ENCODE measurements at places on chromosomes 7 and 10.
A peak's percentile ranks its signal among the peaks of the same experiment; 100 is the strongest.

GRCh38 chr10:59865101-59865500 is 41.3 kb downstream of the CCDC6 start:
- peak; percentile 35 for DNase-seq

GRCh38 chr7:4797858-4798705 is 22.7 kb downstream of the AP5Z1 start:
- peak; percentile 72 for DNase-seq

DNA sequence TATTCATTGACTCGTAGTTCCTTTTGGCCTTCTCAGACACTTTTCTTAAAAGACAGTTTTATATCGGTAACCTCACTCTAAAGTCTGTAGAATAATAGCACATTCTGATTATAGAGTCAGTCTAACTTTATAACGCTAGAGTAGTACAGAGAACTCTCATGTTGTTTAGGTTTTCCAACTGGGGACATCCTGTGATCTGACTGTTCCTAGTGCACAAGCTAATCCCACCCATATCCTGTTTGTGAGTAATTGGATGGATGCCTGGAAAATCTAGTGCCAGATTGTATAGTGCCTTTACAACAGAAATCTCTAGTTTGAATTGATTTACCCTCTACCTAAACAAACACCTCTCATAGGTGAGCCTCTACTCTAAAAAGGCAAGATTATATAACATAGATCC is 107.4 kb downstream of the ZEB1 start:
- DNase-seq, result no peak

DNA sequence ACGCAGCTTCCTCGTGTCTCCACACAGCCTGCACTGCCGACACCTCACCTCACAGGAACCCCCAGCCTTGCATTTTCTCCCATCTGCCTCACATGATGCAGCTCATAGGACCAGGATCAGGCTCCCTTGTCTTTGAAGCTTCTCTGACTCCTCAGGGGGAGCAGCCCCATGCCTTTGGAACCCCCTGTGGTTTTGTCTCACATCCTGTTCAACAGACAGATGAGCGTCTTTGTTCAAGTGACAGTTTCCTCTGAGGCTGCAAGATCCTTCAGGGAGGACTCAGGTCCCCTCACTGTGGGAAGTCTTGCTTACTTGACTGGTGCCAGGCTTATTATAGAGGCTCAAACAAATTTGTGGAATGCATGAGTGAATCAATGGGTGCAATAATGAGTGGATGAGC is 667.1 kb downstream of the INHBA start:
- DNase-seq, result no peak

DNA sequence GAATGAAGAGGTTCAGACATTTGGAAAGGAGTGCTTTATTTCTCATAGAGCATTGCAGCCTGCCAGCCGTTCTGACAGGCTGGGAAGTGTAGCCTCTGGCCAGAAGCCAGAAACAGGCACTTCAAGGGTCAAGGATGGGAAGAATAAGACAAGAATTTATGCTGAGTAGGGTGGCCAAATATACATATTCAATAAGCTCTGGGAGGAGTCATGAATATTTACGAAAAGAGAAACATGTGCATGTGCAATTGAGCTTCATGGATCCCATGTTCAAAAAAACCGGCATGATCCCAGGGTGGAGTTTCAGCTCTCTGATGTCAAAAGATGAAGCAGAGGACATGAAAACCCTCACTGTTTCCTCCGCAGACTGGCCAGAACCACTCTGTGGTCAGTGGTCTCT is 32.9 kb downstream of the TLX1 start:
- DNase-seq, result no peak

GRCh38 chr7:123652406-123652805 is 3.3 kb upstream of the LMOD2 start:
- no peak for DNase-seq

- no peak for DNase-seq
These were observed 9.1 kb downstream of the TSPAN14 start for GRCh38 chr10:80462981-80463741.
